KG1 (cell line): ENCODE measurements at places on chromosomes 2 and 18.

GRCh38 chr18:54852780-54853675 lies 24.8 kb downstream of the RAB27B start:
- DNase-seq = peak; percentile 71

DNA sequence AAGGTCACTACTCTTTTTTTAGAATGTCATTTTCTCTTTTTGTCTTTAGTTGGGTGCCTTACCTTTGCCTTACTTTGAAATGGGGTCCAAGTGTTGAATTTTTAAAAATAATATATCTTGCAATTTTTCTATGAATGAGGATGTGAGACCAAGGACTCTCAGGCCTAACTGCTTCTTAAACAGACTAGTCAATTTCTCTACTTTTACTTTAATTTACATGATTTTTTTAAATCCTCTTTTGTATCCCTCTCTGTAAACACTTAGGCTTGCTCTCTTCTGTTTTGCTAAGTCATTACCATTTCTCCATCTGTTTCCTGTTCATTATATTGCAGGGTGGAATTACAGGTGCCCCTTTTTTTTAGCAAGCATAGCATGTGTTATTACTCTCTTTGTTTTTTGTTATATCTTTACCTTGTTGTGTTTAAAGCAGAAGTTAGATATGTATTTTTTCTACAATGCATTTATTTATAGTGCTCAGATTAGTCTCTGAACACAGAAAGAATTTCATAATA lies 261.8 kb downstream of the SPAG16 start:
- no peak for DNase-seq

- no peak for DNase-seq
These were observed 2.0 kb downstream of the OST4 start for GRCh38 chr2:27069436-27069835.

DNA sequence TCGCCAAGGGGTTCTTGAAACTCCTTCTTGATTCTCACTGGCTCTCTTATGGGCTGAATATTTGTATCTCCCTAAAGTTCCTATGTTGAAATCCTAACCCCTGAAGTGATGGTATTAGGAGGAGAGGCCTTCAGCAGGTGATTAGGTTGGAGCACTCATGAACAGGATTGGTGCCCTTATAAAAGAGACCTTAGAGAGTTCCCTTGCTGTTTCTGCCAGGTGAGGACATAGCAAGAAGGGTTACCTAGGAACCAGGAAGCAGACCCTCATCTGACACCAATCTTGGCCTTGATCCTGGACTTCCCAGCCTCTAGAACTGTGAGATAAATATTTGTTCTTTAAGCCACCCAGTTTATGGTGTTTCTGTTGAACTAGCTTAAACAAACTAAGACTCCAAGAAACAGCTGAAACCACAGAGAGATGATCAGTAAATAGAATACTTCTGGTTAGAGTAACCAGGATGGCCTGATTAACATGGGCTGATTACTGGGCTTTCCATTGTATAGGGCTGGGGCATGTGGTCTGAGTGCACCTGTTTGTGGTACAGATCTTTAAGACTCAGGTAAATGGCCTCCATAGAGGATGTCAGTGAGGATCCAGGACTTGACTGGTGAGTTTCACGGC lies 7.7 kb upstream of the CDC42EP3 start:
- DNase-seq = no peak

- DNase-seq = no peak
These were observed 33.9 kb upstream of the IKZF2 start for GRCh38 chr2:213185147-213185822.

GRCh38 chr2:173759959-173760358 lies 205.2 kb downstream of the SP3 start:
- DNase-seq = no peak

GRCh38 chr2:105907184-105907583 lies 162.5 kb downstream of the NCK2 start:
- DNase-seq = no peak

- no peak for DNase-seq
These were observed 11.7 kb upstream of the FOXI3 start for GRCh38 chr2:88464153-88464552.

GRCh38 chr2:71671895-71672825 lies 218.8 kb downstream of the DYSF start:
- DNase-seq = no peak

- DNase-seq = no peak
These were observed 23.5 kb downstream of the GPR35 start for GRCh38 chr2:240648650-240649275.

GRCh38 chr2:58239243-58239925 lies 1.7 kb downstream of the FANCL start:
- DNase-seq = no peak

GRCh38 chr2:30915486-30915885 lies 108.2 kb upstream of the CAPN13 start:
- no peak for DNase-seq

DNA sequence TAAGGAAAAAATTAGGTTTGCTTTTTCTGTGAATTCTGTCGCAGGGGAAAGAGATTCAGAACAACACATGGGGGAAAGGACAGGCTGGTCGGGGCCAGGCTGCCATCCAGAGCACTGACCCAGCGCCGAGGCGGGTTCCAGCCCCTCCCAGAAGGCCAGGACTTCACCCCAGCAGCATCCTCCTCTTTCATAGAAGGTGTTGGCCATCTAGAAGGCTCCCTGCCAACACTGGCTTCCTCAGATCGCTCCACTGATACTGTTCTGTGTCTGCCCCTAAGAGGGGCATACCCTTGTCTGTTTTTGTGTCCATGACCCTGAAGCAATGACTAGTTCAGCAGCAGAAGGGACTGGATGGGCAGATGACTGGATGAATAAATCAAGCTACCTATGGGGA lies 144.5 kb downstream of the HDAC4 start:
- no peak for DNase-seq
